ENCODE measurements at places on chromosomes 1 and 21. TPM values are rescaled to one million over a fixed set of nuclear protein-coding genes. Genes with fewer than 3 reads are reported as not detected.

- no peaks in the 10 kb centered on the region for H3K4me1 ChIP-seq
- H3K27me3 ChIP-seq: no peaks in the 10 kb centered on the region
- no peak overlapping the region for H3K4me3 ChIP-seq
- H3K27ac ChIP-seq: no peak overlapping the region
- no peak for DNase-seq
Measured at GRCh38 chr1:61222240-61222639, 139.9 kb downstream of the NFIA start.

- H3K36me3 ChIP-seq: no peaks in the 10 kb centered on the region
- H3K4me1 ChIP-seq: peaks cover 11% of the 10 kb centered on the region
- H3K4me3 ChIP-seq: no peak overlapping the region
- DNase-seq: peak; percentile 22
Measured at GRCh38 chr1:200642481-200642880, 21.9 kb upstream of the KIF14 start.

DNA sequence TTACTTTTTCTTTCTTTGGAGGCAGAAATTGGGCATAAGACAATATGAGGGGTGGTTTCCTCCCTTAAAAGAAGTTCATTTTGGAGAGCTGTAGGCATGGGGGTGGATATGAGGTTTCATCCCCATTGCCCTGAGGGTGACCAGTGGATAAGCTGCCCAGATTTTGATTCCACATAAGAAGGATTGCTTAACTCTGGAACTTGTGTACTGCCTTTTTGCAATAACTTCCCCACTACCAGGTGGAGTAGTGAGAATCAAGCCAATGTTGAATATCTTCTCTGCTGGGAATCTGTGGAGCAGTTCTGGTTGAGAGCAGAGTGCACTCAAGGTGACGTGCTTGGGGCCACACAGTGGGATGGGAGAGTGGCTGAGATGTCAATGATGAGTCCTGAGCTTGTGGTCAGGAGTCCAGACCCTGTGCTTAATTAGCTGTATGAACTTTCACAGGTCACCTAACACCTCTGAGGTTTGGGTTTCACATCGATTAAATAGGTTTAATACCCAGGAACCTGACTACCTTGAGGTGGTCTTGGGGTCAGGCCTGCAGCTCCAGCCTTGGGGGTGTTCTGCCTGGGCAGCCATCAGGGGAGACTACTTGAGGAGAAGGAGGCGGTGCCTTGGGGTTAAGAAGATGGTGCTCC lies 152.9 kb downstream of the FCRL5 start:
- H3K27ac ChIP-seq: no peak overlapping the region
- H3K4me3 ChIP-seq: no peak overlapping the region
- no peaks in the 10 kb centered on the region for H3K27me3 ChIP-seq

Gene E2F2
- 0.17 TPM for total RNA-seq

GRCh38 chr1:39127513-39127912 lies 77.0 kb upstream of the MACF1 start:
- no peaks in the 10 kb centered on the region for H3K27me3 ChIP-seq
- no peak for DNase-seq
- H3K27ac ChIP-seq: no peak overlapping the region
- H3K4me3 ChIP-seq: no peak overlapping the region
- H3K4me1 ChIP-seq: peaks cover 17% of the 10 kb centered on the region

DNA sequence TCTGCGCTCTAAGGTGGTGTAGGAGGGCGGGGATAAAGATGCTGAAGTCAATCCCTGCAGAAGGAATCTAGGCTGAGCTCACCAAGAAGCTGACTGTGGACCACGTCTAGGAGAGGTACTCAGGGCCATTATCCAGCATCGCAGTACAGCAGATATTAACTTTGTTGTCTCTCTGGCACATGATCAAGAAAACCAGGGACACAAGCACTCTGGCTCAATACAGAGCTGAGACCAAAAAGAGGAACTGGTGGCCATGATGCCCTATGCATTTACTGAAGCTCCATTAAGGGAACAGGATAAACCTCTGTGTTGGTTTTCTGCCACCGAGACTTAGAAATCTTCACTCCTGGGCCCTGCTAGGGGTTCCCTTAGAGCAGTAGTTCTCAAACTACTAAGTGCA lies 38.0 kb upstream of the ANGPTL7 start:
- no peak overlapping the region for H3K27ac ChIP-seq
- H3K4me3 ChIP-seq: no peak overlapping the region
- peaks cover 2% of the 10 kb centered on the region for H3K4me1 ChIP-seq
- H3K27me3 ChIP-seq: no peaks in the 10 kb centered on the region

- no peak overlapping the region for H3K27ac ChIP-seq
- no peaks in the 10 kb centered on the region for H3K4me1 ChIP-seq
- no peaks in the 10 kb centered on the region for H3K27me3 ChIP-seq
- H3K4me3 ChIP-seq: no peak overlapping the region
- DNase-seq: no peak
Measured at GRCh38 chr1:91053630-91054029, 31.8 kb upstream of the ZNF644 start.

GRCh38 chr1:6515771-6516170 lies 24.3 kb upstream of the PLEKHG5 start:
- H3K36me3 ChIP-seq: no peaks in the 10 kb centered on the region
- no peak overlapping the region for H3K4me3 ChIP-seq

Gene BSND
- not detected for total RNA-seq

- no peaks in the 10 kb centered on the region for H3K27me3 ChIP-seq
- no peak for DNase-seq
- H3K36me3 ChIP-seq: no peaks in the 10 kb centered on the region
- H3K4me1 ChIP-seq: no peaks in the 10 kb centered on the region
- H3K4me3 ChIP-seq: no peak overlapping the region
- no peak overlapping the region for H3K27ac ChIP-seq
Measured at GRCh38 chr1:167132301-167133010, 38.6 kb downstream of the STYXL2 start.

GRCh38 chr1:228765168-228765946 lies 30.1 kb downstream of the RHOU start:
- H3K4me3 ChIP-seq: no peak overlapping the region
- H3K27me3 ChIP-seq: no peaks in the 10 kb centered on the region
- no peaks in the 10 kb centered on the region for H3K4me1 ChIP-seq

Gene RGS13
- not detected for total RNA-seq

Data from fibroblast of lung (primary cell).